ENCODE measurements at places on chromosomes 16 and 17.

DNA sequence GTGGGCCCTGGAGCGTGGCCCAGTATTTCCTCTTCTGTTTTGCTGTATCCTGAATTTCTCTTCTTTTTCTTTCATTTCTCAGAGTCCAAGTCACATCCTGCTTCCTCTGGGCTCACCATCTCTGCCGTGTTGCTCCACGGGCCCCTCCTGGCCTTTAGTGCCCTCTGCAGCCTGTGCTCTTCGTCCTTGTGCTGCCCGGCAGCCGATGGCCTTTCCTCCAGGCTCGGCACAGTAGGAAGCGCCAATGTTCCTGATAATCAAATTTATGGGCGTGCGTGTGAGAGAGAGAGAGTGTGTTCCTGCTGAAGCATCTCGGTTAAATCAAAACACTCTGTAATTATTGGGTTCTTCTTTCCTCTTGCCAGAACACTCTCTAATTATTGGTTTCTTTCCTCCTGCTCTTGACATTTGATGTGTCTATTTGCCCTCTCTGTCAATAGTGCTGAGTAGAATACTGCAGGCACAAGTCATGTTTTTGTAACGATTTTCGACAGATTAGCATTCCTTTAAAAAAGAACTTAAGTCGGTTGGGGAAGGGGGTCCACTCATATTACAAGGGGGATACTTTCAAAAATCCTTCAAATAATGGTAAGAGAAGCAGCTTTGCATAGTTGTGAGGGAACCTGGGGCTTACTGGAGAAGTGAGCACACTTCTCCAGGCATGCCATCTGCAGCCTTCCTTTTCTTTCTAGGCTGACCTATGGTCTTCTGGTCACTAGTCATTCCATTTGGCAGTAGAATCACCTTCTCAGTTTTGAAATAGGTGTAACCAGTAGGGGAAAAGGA is 126.6 kb downstream of the RPTOR start:
- DNase-seq = no peak

- DNase-seq = no peak
These were observed 33.9 kb downstream of the GNAO1 start for GRCh38 chr16:56225017-56225742.

GRCh38 chr16:57612494-57612893 is 15.9 kb upstream of the ADGRG1 start:
- DNase-seq = no peak

- DNase-seq = no peak
These were observed 10.7 kb upstream of the LITAF start for GRCh38 chr16:11597235-11598095.

DNA sequence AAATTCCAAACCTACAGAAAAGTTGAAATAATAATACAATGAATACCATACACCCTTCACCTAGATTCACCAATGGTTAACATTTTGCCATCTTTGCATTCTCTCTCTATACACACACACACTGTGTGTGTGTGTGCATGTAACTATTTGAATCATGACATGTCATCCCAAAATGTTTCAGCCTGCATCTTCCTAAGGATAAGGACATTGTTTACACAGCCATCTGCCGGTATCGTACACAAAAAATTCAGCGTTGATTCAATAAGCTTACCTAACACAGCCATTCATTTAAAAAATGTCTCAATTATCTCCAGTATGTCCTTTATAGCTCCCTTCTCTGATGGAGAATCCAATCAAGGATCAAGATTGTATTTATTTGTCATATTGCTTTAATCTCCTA is 3.9 kb downstream of the MXRA7 start:
- DNase-seq = no peak

DNA sequence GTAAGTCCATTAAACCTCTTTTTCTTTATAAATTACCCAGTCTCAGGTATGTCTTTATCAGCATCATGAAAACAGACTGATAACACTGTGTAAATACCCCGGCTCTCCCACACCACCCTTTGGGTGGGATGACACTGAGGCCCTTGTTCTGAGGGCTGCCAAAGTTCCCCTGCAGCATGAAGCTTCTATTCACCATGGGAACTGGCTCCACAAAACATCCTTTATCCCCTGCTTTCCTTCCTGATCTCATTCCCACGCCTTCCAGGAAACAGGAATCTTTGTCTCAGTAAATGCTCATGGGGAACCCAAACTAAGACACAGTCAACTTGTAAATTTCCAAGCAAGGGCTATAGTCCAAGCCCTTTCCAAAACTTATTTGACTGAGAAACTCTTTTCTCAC is 88.4 kb downstream of the ABCC12 start:
- no peak for DNase-seq

DNA sequence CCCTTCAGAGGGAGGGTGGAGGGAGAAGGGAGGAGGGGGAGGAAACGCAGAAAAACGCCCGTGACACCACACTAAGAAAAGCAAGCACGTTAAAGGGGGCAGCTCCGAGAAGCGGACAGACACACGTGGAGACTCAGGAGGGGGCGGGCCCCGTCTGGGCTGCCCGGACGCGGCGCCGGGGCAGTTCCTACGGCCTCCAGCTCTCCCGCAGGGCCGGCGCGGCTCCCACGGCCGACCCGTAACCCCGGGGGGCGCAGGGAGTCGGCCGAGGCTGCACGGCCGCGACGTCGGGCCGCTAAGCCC is 362 bp downstream of the KLHDC4 start:
- no peak for DNase-seq

GRCh38 chr16:51638339-51639135 is 487.5 kb upstream of the SALL1 start:
- DNase-seq = no peak

Measured in GM04504 (cell line).